ENCODE measurements at places on chromosomes 13 and 19.

- no peak for DNase-seq
Observed at GRCh38 chr13:21077076-21077787, 15.8 kb upstream of the LATS2 start.

DNA sequence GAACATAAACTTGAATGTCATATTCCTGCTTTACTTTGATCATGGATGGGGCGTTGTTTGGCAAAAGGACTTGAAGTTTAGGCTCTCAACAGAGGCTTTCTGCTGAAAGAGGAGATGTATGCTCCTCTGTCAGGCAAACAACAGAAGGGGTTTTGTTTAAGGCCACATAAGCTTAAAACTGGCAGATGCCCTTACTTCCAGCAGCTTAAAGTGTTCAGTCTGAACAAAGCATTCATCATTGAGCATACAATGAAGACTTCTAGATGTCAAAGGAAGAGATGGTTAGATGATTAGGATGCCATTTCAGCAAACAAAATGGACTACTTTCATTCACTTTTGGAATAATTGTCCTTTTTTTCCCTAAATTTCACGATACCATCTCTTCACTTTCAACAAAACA lies 484.5 kb downstream of the SLITRK6 start:
- DNase-seq = no peak

- DNase-seq = no peak
Observed at GRCh38 chr13:112971288-112971643, 2.3 kb downstream of the MCF2L start.

DNA sequence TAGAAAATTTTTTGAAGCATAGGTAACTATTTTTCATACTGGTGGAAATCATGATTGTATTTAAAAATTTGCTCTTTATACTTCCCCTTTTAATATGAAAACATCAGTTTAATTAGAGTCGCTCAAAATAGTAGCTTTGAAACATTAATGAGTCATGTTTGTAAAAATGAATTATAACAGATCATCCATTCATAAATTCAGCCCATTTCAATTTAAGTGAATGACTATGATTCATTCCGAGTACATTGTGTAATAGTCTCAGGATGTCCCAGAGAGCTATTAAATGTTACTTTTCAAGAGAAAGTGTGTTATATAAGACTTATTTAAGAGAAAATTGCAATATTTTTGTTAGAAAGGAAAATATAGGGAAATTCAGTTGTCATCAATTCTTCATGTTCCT lies 111.0 kb downstream of the FNDC3A start:
- DNase-seq = no peak

DNA sequence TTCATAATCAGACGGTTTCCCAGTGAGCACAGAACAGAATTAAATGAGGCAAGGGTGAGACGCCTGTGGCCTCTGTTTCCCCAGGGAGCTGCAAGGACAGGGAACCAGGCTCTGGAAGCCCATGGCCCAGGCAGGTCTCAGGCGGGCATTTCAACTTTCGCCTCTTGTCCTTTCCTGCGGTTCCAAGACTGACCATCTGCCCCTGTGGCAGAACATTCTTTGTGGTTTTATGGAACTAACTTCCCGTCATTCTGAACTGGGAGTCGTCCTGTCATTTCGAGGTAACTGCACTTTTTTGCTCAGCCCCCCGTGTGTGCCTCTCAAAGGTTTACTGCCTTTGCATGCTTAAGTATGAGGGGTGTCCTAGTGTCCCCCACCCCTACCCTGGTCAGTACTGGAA lies 70.9 kb downstream of the KL start:
- no peak for DNase-seq

DNA sequence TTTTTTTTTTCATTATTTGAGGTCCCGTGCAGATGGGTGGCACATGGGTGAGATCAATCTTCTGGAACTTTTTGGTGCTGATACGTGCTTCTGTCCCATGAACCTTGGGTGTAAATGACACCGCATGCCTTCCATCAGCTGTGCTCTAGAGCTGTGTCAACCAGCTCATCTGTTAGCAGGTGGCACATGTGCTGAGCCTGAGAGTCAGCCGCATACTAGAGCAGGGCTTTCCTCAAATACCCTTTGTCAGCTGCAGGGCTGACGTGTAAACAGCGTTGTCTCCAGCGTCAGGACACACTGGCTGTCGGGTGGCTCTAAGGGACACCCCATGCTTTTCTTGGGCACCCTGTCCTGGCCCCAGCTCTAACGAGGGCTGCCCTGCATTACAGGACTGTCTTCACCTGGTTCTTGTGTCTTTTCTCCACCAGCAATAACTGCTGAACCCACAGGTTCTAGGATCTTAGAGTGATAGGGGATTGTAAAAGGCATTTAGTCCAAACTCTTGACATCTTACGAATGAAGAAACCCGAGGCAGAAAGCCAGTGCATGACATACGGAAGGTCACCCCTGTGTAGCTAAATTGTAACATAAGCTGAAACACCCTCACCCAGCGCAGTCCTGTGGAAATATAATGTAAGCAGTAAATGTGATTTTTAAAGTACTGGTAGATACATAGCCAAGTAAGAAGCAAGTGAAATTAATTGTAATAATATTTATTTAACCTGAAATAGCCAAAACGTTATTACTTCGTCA lies 119.5 kb downstream of the LRCH1 start:
- DNase-seq = no peak

DNA sequence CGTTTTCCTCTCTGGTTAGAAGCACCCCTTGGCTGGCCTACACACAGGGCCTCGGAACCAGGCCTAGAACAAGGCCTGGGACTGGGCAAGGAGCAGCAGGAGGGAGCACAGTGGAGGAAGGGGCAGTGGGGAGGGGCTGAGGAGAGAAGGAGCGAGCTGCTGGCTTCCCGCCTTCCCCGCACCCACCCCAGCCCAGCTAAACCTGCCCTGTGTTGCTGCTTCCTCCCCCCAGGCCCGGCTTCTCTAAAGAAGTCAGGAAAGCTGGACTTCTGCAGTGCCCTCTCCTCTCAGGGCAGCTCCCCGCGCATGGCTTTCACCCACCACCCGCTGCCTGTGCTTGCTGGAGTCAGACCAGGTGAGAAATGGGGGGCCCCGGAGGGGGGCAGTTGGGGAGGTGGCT lies 24.3 kb downstream of the LYL1 start:
- no peak for DNase-seq

DNA sequence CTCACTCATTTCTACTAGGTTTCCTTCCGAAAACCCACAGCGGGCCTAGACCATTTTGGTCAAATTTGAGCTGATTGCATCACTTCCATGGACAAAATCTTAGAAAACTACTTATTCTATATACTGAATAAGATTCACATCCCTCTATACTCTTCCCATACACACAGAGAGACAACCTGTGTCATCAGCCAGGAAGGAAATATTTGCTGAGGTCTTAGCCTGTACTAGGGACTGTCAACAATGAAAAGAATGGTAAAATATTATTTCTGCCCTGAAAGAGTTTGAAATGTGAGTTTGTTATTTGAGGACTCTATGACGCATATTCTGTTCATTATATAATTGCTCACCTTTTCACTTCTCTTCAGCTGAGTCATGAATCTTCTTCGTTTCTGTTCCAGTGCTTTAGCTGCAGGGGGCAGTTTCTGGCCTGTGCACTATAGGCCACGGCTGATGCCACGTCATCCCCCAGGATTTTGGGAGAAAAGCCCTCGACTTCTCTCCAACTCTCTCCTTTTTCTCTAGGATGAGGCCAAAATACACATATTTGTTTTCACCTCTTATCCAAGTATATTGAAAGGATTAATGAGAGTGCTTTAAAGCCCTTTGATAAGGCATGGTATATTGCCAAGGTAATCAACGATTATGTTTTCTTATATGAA lies 47.7 kb downstream of the GSX1 start:
- no peak for DNase-seq

- no peak for DNase-seq
Observed at GRCh38 chr13:43687038-43687437, 99.7 kb downstream of the ENOX1 start.

DNA sequence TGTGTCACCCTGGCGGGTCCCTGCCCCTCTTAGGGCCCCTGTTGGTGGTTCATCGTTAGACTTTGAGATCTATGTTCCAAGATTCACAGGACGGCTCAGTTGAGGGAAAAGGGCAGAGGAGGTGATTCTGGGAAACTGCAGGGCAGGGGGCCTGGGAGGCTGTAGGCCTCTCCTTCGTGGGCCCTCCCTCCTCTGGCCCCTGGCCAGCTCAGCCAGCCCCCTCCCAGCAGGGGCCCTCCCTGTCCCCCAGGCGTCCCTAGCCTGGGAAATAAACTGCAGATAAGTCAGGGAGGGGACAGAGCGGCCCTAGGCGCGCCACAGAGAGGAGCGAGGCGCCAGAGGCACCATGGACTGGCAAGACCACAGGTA lies 6.5 kb downstream of the HIF3A start:
- DNase-seq = no peak

DNA sequence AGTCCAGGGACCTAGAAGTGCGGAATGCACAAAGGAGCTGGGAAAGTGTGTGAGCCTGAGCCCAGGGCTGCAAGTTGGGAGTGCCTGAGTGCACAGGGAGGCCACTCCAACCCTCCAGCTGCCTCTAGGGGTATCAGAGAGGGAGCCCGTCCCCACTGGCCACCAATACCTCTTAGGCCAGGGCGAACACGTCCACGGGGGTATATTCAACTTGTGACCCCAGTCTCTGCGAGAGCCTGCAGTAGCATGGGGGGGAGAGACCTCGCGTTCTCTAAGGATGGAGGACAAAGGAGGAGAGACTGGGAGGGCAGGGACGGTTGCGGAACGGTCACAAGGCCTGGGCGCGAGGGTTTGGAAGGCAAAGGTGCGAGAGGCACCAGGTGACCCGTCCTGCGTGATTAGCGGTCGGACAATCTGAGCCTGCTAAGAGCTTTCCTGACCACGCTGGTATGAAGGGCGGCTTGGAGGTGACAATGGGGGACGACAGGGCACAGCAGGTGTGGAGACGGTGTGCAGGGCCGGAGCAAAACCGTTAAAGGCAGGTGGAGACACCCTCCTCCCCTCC lies 676 bp downstream of the CD320 start:
- DNase-seq = no peak

GRCh38 chr13:84025824-84026223 lies 143.6 kb upstream of the SLITRK1 start:
- DNase-seq = no peak

GRCh38 chr19:33362508-33363228 lies 10.8 kb upstream of the CEBPG start:
- no peak for DNase-seq

DNA sequence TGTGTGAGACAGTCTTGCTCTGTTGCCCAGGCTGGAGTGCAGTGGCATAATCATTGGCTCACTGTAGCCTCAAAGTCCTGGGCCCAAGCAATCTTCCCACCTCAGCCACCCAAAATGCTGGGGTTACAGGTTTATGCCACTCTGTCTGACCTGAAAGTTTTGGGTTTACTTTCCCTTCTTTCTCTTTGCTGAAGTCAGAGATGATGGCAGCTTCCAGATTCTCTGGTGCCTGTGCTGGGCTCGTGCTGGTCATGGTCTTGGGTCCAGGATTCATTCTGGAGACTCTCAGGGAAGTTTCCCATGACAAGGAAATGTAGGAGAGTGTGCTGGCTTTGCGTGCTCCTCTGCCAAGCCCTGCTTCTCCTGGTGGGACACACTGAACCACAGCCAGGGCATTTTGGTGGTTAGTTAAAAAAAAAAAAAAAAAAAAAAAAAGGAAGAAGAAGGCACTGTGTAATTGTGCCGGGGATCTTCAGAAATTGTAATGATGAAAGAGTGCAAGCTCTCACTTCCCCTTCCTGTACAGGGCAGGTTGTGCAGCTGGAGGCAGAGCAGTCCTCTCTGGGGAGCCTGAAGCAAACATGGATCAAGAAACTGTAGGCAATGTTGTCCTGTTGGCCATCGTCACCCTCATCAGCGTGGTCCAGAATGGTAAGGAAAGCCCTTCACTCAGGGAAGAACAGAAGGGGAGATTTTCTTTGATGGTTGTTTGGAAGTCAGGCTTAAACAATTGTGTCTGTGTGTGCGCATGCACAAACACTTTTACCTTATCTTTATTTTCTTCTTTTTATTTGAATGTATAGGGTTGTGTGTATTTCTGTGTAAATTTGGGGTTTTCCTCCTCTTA lies at the start of gene ALOX5AP:
TSS of gene ALOX5AP (plus strand) at position 519 of the 847 bp plus-strand sequence. CDS start at position 582, 63 bp downstream.
- peak; percentile 28 for DNase-seq

DNA sequence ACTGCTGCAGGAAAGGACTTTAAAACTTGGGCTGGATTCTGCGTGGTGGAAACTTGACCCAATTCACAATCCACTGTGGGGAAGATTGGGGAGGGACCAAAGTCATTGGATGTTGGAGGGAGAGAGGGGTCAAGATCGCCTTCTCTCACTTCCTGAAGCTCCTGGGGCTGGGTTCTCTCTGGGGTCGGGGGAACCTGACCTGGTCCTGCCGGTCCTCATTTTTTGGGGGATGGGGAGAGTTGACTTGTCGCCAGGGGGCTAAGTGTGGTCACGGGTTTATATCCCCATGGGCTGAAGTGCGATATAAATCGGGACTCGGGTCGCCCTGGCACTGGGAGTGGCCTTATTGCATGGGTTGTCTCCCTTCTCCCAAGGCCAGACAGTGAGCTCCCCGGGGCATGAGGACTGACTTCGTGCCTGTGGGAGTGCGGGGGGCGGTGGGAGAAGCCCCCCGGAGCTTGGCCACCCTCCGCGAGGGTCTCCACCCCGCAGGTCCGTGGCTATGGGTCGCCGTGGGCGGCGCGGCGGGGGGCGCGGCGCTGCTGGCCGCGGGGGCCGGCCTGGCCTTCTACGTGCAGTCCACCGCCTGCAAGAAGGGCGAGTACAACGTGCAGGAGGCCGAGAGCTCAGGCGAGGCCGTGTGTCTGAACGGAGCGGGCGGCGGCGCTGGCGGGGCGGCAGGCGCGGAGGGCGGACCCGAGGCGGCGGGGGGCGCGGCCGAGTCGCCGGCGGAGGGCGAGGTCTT lies 6.3 kb downstream of the ICAM5 start:
- no peak for DNase-seq

DNA sequence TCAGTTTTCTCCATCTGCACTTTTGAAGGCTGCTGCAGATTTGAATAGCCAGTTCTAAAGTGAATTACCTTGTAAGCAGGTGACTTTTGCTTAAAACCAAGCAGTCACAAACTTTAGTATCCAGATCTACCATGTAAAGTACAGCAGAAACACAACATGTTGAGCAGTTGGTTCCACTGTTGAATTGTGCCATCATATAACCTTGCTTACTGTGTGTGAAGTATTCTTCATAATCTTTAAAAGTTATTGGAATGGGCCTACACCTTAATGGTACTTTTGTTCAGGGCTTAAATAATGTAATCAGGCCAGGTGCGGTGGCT lies 23.2 kb upstream of the MTUS2 start:
- no peak for DNase-seq
